ENCODE measurements at places on chromosomes 7 and 10.

GRCh38 chr10:71964098-71964742, at the start of gene CHST3:
Gene CHST3, plus strand, starts transcription at chr10:71964395. Its CDS starts 41,448 bp downstream, at chr10:72005843.
- peak; percentile 37 for DNase-seq

- DNase-seq: peak; percentile 79
Measured at GRCh38 chr10:11551916-11552602, 59.4 kb downstream of the USP6NL start.

DNA sequence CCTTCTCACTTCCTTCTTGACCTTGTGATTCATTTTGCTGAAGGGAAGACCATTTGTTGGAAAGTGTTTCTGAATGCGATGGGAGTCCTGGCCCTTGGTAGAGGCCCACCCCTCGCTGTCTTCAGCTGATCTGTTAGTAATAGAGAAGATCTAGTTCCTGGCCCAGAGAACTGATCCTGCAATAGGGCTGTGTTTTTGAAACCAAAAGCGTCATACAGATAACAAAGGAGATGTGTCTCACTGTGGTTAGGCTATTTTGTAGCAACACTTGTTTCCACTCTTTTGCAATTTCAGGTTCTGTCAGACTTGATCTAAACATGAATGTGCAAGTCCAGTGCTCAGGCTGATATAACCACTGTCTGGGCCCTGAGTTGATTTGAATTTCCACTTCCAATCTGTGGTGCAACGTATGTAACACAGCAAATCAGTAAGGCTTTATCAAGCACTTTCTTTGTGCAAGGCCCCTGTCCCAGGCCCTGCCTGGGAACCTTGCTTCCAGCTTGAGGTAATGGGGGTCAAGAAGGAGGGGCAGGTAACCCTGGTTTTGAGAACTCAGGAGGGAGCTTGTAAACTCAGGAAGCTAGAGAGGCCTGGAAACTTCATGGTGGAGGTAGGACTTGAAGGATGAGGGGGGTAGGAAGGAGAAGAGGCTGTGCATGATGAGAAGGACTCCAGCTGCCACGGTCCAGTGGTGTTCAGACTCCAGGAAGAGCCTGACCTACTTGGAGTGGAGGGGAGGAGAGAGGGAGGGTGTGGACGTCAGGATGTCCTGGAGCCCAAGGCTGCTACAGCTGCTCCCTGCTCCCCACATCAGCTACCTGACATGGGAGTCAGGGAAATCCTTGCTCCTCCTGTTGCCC, 42.2 kb upstream of the SRGN start:
- peak; percentile 68 for DNase-seq

GRCh38 chr7:105759670-105760550, 116.5 kb downstream of the ATXN7L1 start:
- DNase-seq: peak; percentile 85

GRCh38 chr7:30330134-30331111, 46.0 kb downstream of the ZNRF2 start:
- DNase-seq: no peak

DNA sequence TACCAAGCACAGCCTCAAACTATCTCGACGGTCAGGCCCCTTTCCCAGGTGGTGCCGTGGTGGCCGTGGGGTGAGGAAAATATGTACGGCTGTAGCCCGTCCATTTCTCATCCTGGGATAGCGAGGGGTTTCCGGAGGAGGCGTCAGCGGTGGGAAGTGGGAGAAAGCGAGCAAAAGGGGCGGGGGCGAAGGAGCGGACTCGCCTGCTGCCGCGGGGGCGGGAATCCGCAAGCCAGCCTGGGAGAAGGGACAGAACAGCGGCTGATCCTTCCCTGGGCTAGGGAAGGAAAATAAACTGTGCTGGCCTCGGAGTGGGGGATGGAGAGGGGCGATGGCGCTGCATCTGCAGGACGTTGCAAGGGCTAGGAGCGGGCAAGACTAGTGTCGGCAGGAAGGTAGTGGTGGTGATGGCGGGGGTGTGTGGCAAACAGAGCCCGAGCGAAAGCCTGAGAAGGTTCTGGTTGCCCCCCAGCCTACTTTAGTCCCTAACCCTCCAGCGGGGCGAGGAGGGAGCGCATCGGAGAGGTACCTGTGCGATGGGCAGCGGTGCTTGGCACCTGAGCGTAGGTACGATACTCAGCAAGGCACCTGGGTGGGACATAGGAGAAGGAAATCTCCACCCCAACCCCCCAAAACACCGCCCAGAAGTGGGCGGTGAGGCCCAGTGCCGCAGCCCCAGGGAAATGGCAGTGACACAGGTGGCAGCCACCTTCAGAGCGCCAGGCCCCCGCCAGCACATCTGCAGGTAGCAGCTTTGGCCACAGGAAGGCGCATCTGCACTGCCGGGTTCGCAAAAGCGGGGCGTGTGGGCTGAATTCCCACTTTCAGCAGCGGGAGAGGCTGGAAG, 49.9 kb upstream of the STEAP1B start:
- DNase-seq: peak; percentile 64

GRCh38 chr10:15871823-15872222, 11.5 kb upstream of the MINDY3 start:
- DNase-seq: no peak

DNA sequence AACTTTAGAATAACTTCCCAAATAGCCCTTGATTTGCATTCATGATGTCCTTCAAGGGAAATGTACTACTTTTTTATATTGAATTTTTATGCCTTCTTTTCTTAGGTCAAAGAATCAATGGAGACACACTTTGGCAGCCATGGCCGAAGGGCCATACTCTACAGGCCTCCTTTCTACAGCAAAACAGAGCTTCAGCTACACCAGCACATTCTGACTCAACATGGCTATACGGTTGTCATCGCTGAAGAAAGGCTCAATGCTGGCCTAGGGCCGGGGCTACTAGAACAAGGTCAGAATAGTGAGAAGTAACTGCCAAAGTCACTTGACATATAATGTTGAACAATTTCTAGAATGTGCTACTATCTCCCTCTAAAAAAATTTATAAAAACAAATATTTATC, 27.0 kb downstream of the CPED1 start:
- DNase-seq: no peak

GRCh38 chr7:17184805-17185689, 113.4 kb upstream of the AHR start:
- DNase-seq: peak; percentile 71

DNA sequence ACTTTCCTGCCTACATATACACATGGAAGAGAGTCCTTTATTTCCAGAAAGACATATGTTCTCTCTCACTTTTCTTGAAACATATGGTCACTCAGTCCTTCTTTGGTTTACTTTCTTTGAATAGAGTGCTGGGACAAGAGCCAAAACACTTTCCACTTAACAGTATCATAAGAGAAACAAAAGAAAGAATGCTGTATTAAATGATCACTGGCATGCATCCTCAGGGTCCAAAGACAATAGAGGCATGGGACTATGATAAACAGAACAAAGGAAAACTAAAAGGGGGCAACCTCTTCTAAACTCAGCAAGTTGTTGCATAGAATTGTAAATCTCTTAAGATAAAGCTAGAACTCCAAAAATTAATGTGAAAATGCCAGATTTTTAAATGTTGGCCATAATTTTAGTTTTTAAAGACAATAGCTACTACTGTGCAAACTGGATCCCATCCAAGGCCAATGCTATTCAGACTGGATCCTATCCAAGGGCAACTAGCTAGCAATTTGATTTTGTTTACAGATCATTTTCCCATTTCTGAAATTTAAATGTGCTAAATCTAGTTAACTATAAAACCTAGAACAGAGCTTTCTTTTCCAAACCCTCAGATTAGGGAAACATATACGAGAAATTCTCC, 687.5 kb downstream of the SORCS3 start:
- DNase-seq: no peak

- DNase-seq: no peak
Measured at GRCh38 chr7:153389261-153389660, 629.7 kb downstream of the ACTR3B start.

DNA sequence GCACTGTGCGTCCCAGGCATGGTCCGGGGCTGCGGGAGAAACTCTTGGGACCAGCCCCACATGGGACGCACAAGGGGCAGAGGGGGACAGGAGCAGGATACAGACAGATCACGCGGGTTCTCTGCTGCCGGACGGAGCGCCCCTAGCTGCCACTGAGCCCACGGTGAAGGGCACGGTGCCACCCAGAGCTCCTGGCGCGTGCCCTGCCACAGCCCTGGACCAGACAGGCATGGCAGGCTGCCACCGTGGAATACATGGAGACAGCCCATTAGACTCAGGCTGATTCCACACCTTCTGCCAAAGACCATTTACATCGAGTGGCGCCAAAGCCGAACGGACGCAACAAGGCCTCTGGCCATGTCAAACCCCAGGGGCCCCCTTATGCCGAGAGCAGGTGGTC, 90.4 kb downstream of the MAD1L1 start:
- no peak for DNase-seq

DNA sequence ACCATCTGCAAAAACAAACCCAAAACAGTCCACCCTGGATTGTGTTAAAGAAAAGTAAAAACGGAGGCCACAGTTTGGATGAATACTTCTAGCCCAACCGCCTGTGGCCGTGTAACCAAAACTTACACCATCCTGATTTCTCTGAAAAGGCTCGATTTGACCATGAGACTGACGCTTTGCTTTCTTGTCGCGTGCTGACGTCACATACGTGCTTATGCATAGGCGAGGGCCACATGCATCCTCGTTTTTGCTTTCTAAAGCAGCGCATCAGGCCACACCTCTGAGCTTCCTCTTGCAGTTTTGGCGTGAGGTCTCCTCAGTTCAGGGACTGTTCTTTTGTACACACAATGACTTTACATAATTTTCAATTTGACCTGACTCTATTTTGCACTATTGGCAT, 526.6 kb downstream of the GLRX3 start:
- DNase-seq: no peak

GRCh38 chr7:1944619-1945210, 274.6 kb downstream of the ELFN1 start:
- no peak for DNase-seq

GRCh38 chr7:69864822-69865221, 266.5 kb downstream of the AUTS2 start:
- DNase-seq: no peak

- peak; percentile 66 for DNase-seq
Measured at GRCh38 chr10:15209827-15210509, 41.5 kb upstream of the NMT2 start.

DNA sequence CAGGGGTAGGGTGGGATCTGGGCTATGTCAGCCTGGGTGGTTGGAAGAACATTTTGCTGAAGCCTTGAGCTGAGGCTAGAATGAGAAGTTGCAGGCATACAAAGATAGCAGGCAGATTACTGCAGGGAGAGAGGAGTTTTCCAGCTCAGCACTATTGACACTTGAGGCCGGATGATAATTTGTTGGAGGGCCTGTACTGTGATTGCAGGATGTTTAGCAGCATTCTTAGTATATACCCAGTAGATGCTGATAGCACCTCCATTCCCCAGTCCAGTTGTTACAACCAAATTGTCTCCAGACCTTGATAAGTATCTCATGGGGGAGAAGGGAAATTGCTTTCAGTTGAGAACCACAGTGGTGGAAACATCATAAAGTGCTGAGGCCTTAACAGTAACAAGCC, 158.6 kb upstream of the CHRM2 start:
- no peak for DNase-seq

- DNase-seq: no peak
Measured at GRCh38 chr7:108017776-108018151, 14.8 kb upstream of the LAMB1 start.

- DNase-seq: no peak
Measured at GRCh38 chr10:88534072-88534665, 48.9 kb downstream of the RNLS start.

GRCh38 chr7:133252506-133252857, 396 bp upstream of the EXOC4 start:
- no peak for DNase-seq

DNA sequence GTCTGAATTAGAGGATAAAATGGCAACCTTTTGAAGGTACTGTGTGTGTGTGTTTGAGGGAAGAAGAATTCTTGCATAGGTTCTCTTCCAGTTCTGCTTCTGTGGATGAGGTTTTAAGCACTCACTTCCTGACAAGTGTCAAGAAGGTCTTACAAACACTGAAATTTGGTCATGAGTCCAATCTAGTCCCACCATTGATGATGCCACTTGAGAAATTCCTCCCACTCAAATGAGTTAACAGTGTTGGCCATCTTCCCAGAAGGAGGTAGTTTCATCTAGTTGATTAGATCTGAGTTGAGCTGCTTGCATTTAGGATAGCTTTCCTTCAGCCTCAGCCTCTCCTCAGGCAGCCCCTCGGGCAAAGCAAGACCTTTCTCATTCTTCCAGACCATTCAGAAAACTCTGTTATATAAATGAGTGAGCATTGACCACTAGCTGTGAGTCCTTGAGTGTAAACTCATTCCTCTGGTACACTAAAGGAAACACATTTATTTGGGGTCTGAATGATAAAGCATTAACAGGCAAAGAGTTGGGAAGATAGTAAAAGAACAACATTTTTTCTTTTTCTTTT, 189.5 kb downstream of the TRIL start:
- DNase-seq: peak; percentile 41

GRCh38 chr7:127715272-127715671, 63.3 kb downstream of the SND1 start:
- DNase-seq: no peak
